ENCODE measurements at places on chromosomes 12 and 14. TPM values are rescaled to one million over a fixed set of nuclear protein-coding genes. Genes with fewer than 3 reads are reported as not detected.

LUM gene
- total RNA-seq: 160 TPM

SLC17A8 gene
- total RNA-seq: 0.08 TPM

RDH12 gene
- not detected for total RNA-seq

HNF1A gene
- 0.12 TPM for total RNA-seq

Measured in ovary (tissue), 10 donors.